ENCODE measurements at places on chromosomes 1 and 21. TPM values are rescaled to one million over a fixed set of nuclear protein-coding genes. Genes with fewer than 3 reads are reported as not detected.

Gene PADI3
- 0.21 TPM for total RNA-seq

Gene SLC30A10
- total RNA-seq = not detected

Gene TMPRSS2
- not detected for total RNA-seq

Gene SLFNL1
- 0.05 TPM for total RNA-seq

Gene TDRD5
- total RNA-seq = 0.05 TPM

Gene ACTL8
- 1.1 TPM for total RNA-seq
